ENCODE measurements at places on chromosomes 7 and 10.
A peak's percentile ranks its signal among the peaks of the same experiment; 100 is the strongest.

DNA sequence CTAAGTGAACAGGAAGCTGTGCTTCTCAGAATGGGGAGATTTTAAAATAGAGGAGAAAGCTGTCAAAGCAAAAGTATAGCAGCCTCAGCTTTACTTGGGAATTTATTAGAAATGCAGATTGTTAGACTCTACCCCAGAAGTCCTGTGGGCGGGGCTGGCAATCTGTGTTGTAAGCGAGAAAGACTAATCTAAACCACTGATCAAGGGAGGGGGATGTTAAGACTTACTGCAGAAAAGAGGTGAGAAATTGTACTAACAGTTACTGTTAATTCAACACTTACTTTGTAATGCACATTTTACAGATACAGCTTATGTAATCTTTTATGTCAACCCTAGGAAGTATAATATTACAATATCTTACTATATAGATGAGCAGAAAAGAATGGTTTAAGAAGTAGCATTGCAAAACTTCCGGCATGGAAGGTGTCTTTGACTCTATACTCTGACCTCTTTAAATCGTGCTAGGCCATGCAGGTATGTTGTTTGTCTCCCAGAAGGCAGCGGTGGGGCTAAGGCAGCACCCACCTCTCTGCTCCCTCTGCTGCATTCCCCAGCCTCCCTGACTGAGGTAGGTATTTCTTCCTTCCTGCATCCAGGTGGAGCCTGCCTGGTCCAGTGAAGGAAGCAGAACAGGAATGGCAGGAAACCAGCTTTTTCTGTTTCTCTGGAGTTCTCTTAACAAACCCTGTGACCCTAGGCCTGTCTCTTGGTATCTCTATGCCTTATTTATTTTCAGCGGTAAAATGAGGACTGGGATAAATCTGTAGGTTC is 462.2 kb downstream of the AUTS2 start:
- DNase-seq = no peak

GRCh38 chr10:33485276-33485675 is 150.8 kb upstream of the NRP1 start:
- peak; percentile 65 for DNase-seq

DNA sequence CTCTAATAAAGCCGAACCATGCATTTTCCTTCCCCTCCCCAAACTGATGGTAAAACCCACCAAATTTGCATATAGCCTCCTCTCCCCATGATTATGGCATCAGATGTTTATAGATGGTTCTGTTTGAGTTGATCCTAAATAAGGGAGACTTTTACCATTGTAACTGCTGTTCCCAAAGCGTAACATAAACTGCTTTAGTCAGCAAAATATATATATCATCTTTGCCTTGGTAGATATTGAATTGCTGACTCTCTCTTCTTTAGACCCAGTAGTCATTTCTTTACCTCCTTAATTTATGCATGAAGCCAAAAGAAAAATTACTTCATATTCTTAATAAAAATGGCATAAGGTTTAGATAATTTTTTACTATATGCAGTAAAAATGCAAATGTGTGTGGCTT is 86.2 kb upstream of the LRGUK start:
- DNase-seq = no peak

GRCh38 chr10:62079885-62080559 is 178.5 kb downstream of the ARID5B start:
- no peak for DNase-seq

- DNase-seq = no peak
Observed at GRCh38 chr7:1087952-1088920, at the start of gene GPER1. Gene GPER1, plus strand, starts transcription at chr7:1088113. Its CDS starts 3,616 bp downstream, at chr7:1091729.

DNA sequence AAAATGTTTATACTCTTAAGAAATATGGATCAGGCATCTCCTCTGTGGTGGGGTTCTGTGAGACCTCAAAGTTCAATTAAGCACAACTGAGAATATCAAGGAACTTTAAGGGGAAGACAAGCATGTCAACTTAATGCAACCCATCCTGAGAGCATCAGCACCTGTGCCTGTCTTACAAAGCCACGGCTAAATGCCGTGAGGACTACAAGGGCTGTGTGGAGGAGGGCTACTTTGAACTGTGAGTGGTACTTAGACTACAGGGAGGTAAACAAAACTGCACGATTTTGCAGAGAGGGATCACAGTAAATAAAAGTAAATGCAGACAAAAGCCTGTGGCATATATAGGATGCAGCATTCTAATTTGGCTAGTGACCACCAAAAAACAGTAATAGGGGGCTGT is 139.1 kb downstream of the ATE1 start:
- no peak for DNase-seq
